Upper lobe of right lung (tissue), 1 donor: ENCODE measurements at places on chromosomes 3 and 15. TPM values are rescaled to one million over a fixed set of nuclear protein-coding genes. Genes with fewer than 3 reads are reported as not detected.

The RTP3 gene
- total RNA-seq = not detected

The CYP1A2 gene
- total RNA-seq = 0.32 TPM

The ATP10A gene
- total RNA-seq = 31.1 TPM

GRCh38 chr3:182487611-182488010, 305.7 kb upstream of the ATP11B start:
- no peak for DNase-seq

- no peak for DNase-seq
Measured at GRCh38 chr15:60390871-60391501, 6.8 kb downstream of the ANXA2 start.

DNA sequence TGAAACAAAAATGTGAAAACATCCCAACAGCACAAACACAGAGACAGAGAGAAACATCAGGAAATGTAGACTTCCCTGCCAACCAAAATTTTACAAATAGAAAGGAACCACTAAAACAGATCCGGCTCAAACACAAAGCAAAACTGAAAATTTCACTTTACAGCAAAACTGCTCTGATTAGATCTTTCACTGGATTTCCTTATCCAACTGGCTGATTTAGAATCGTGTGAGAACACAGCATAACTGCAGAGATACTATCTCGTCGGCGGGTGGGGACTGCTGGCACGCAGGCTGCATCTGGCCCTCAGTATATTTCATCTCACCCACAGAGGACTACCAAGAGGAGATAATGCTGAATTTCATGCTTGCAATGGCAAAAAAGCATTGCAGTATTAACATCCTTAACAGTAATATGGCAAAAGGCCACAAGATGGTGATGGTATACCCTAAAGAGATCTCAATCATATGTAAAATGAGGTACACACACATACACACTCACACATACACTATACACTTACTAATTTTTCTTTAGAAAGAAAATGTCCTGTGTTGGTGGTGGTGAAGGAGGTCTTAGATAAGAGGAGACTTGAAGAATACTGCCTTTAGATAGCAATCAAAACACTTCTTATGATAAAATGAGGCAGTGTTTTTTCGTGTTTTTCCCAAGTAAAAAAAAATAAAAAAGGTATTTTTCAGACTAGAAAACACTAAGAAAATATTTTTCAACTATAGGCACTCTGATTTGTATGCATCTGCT, 10.6 kb upstream of the LEO1 start:
- DNase-seq = no peak

DNA sequence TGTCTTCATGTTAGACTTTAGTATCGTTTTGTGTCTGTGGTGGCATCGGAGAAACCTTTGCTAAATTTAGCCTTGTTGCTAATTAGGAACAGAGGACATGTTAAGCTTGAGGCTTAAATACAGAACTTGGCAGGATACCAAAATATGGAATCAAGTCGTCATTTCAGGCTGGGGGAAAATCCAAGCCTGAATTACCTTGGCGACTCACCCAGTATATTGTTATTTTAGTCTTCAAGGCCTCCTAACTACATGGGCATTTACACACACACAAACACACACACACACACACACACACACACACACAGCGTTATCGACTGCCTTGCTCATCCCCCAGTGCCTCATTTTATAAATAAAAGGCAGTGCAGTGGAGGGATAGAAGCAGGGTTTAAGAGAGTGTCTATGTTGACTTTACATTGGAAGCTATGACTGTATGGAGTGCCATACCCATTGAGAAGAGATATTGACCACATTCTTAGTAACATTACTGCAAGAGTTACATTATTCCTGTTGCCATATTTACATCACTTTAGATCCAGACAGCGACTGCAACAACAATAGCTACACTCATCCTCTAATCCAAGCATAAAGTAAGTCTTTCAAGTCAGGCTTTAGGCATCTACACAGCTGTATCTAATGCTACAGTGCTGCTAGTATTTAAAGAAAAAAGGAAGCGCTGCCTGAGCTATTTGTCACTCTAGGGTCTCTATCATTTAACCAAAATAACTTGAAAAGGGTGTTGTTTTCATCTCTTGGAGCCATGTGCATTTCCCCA, 210.8 kb upstream of the SEMA6D start:
- no peak for DNase-seq

- DNase-seq = no peak
Measured at GRCh38 chr3:8317661-8318649, 183.7 kb upstream of the LMCD1 start.

GRCh38 chr15:28246605-28247004, 75.4 kb downstream of the HERC2 start:
- no peak for DNase-seq

DNA sequence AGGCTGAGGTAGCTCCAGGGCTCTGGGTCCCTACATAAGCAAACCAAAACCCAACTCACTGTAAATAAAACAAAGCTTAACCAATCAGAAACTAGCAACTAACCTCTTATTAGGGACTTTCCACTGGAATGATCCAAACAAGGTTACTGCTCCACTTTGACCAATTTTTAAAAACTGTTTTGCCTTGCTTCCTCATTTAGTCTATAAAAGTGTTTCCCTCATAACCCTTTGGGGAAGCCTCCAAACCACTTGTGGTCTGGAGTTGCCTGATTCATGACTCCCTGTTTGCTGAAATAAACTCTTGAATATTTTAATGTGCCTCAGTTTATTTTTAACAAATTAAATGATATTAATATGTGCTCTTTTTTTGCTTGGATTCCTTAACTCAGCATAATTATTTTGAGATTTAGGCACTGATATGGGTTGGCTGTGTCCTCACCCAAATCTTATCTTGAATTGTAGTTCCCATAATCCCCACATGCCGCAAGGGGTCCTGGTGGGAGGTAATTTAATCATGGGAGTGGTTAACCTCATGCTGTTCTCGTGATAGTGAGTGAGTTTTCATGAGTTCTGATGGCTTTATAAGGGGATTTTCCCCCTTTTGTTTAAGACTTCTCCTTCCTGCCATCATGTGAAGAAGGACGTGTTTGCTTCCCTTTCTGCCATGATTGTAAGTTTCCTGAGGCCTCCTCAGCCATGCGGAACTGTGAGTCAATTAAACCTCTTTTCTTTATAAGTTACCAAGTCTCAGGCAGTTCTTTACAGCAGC, 90.6 kb downstream of the CD200R1L start:
- no peak for DNase-seq

- DNase-seq = no peak
Measured at GRCh38 chr3:43389388-43390254, 103.3 kb downstream of the SNRK start.

DNA sequence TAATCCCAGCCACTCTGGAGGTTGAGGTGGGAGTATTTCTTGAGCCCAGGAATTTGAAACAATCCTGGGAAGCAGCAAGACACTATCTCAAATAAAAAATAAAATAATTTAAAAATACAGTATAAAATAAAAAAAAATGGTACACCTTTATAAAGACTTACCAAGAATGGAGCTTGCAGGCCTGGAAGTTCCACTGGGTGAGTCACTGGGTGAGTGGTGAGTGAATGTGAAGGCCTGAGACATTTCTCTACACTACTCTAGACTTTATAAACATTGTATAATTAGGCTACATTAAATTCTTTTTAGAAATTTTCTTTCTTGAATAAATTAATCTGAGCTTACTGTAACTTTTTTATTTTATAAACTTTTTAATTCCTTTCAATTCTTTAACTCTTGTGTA, 609.1 kb upstream of the BCHE start:
- no peak for DNase-seq

GRCh38 chr3:194326968-194327217, 24.2 kb downstream of the CPN2 start:
- no peak for DNase-seq
